ENCODE measurements at places on chromosomes 1 and 21.

GRCh38 chr1:66367369-66367768, 166.6 kb upstream of the SGIP1 start:
- DNase-seq, result no peak

DNA sequence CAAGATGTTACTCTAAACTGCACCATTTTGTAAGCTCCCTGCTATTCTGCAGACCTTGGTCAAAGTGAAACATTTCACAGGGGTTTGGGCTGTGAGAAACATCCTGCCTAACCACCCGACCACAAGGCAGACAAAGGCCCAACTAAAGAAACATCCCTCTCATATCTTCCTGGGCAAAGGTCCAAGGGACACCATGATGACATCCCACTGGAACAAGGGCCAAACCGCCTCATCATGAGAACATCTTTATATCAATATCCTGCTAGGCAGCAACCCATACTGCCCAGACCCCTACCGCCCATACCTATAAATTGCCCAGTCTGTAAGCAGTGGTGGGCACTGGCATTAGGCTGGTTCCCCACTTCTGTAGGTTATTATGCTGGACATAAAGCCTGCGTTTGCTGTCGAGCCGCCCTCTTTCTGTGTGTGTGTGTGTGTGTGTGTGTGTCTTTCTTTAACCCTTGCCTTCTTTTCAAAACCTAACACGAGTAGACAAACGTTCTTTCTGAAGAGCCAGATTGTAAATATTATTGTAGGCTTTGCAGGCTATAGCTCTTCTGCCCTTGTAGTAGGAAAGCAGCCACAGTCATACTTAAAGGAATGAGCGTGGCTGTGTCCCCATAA, 1.0 kb upstream of the PPIE start:
- DNase-seq, result no peak

- no peak for DNase-seq
Observed at GRCh38 chr1:87683196-87683956, 354.7 kb downstream of the LMO4 start.

GRCh38 chr1:55420026-55420425, 204.9 kb upstream of the USP24 start:
- no peak for DNase-seq

DNA sequence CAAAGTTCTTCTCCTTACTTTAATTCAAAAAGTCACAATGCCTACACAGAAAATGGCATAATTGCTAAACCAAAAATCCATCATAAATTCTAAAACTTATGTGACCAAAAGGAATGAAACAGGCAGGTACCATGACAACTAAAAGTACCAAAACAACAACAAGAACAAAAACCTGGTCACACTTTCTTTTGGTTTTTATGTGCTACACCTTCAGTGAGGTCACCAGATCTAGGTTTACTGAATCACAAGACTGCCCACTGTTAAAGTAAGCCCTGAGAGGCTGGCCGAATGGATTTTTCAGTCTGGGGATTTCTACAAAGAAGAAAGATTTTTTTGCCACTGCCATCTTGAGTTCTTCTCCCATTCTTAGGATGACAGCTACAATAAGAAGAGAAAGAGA, 583.0 kb upstream of the PKN2 start:
- DNase-seq, result no peak

DNA sequence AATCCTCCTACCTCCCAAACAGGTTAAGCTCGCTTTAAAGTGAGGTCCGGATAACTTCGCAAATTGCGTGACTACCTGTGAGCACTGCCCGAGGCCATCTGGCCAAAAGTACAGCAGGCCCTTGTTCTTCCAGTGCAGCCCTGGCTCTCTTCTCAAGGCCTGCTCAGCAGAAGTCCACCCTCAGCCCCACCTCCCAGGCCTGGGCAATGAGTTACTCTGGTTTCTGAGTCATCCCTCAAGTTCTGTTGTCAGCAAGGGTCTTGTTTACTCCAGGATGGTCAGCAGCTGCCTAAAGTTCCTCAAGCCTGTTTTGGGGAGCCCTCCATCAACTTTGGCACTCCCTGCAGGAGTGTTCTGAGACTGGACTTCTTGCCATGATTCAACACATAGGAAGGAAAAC, 101.7 kb downstream of the BCAR3 start:
- DNase-seq, result no peak

GRCh38 chr1:37901191-37901892, 42.0 kb upstream of the MTF1 start:
- no peak for DNase-seq

DNA sequence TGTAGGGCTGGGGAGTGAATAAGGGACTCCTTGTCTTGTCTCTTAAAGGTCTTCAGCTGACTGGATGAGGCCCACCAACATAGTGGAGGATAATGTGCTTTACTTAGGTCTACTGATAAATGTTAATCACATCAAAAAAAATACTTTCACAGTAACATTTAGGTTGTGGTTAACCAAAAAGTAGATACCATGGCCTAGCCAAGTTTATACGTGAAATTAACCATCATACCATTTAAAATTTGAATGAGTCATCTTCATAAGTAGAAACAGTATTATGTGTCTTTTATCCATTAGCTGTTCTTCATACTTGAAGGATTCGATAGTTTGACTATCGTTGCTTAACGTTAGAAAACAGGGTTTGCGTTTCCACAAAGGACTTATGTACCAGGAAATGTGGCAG, 80.9 kb downstream of the MTR start:
- DNase-seq, result no peak

DNA sequence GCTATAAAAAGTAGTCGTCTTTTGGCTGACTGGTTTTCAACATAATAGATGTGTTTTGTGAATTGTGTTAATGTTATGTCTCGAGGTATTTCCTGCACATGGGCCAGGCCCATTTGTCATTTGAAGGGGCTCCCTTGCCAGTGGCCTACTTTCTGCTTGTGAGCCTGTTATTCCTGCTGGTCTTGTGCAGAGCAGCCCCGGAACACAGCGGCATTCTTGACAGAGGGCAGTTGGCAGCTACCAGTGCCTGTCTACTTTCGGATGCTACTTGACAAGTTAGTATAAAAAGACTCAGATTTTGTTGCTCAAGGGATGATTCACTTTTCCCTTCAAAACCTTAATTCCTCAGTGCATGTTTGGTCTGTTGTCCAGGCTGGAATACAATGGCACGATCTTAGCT, 28.5 kb downstream of the PGM1 start:
- no peak for DNase-seq

- DNase-seq, result no peak
Observed at GRCh38 chr1:114512595-114513280, 1.7 kb upstream of the TRIM33 start.

DNA sequence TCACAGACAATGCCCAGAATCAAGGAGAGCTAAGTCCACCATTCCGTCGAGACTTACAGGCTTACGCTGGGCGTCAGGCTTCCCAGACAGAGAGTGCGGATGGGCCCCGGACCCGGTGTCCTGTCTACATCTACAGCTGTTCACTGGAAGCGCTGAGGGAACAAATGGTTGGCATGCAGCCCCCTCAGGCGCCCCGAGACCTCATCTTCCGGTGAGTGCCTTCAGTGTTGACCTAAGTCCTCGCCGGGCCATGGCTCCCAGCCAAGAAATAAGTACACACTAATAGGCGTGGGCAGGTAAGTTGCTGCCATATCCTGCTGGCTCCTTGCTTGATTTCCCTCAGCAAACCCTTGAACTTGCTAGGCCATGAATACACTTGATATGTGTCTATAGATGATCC, 26.2 kb downstream of the HYI start:
- no peak for DNase-seq

GRCh38 chr1:221172841-221173240, 293.6 kb downstream of the HLX start:
- no peak for DNase-seq

- DNase-seq, result no peak
Observed at GRCh38 chr21:36909901-36910561, 56.4 kb downstream of the HLCS start.

DNA sequence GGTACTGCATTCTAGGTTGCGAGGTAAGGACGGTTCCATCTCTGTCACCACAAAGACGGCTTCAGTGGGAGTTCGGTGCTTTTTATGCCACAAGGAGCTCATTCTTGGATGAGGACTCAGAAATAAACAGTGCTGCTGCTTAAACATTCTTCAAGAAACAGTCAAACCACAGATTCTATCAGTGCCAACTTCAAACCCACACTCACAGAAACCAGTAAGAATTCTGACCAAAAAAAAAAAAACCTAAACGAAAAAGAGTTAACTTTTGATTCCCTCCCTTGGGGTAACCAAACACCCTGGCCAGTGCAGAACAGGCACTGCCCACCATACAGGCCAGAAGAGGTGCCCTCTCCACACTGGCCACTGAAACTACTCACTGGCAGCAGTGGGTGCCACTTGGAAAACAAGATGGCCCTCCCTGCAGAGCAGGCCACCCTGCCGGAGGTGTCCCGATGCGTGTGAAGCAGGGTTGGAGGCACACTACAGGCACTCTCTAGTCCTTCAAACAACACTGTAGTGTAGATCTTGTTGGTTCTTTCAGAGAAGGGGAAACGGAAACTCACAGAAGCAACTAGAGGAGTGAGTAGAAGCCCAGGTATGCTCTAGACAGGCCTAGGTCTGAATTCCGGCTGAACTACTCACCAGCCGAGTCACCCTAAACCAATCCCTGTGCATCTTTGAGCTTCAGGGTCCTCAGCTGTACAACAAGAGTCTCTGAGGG, 87.3 kb upstream of the TLR5 start:
- DNase-seq, result no peak

DNA sequence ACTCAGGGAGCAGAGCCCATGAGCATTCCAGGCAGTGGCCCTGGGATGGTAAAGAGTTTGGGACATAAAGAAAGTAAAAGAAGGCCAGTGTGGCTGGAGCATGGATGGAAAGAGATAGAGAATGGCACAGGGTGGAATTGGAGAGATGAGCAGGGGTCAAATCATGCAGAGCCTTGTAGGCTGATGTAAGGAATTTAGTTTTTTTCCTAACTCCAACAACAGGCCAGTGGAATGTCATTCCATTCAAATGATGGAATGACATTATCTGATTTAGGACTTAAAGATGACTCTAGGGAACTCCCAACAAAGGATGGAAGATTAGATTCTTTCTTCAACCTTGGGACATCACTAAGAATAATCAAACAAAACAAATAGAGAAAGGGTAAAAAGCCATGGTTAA, 12.8 kb upstream of the S100A2 start:
- no peak for DNase-seq

GRCh38 chr1:175725684-175726083, 17.7 kb downstream of the TNR start:
- DNase-seq, result peak; percentile 39

DNA sequence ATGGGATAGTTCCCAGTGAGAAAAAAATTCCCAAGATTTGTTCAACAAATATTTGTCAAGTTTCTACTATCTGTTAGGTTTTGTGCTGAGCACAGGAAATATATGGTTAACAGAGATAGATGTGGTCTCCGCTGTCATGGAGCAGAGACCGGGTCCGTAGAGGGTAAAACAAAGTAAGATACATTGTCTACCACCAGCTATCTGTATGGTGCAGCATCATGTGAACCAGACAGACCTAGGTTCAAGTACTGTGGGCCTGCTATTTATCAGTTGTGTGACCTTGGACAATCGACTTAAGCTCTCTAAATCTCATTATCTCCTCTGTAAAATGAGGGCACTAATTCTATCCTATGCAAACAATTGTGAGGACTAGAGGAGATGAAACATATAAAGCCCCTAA, 109.8 kb downstream of the DUSP10 start:
- no peak for DNase-seq

GRCh38 chr1:9537863-9538668, 1.2 kb upstream of the SLC25A33 start:
- no peak for DNase-seq

GRCh38 chr1:160520999-160521398, 2.1 kb downstream of the SLAMF6 start:
- no peak for DNase-seq

DNA sequence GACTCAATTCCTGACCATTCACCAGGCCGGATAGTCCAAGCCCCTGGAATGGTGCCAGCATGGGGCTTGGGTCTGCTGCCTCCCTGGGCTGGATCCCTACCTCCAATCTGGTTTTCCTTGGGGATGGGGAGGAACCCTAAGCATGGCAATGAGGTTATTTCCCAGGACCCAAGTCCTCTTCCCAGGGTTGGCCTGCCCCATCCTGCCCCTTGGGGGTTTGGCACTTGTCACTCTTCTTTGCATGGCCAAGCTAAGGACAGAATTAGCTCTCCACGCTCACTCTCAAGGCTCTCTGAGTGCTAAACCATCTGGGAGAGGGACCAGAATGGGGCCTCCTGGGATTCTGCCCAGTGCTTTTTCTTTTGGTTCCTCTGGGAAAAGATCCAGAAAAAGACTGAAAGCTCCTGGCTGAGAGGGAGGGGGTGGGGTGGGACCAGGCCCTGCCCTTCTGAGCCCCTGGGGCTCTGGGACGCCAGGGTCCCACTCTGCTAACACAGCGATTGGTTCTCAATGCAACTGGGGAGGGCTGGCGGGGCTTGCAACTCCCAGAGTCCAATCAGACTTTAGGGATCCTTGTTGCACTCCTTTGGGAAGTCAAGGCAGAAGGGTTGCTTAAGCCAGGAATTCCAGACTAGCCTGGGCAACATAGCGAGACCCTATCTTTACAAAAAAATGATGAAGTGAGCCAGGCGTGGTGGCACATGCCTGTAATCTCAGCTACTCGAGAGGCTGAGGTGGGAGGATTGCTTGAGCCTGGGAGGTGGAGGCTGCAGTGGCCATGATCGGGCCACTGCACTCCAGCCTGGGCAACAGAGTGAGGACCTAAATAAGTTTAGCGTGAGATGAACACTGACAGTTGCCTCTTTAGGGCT, 52.7 kb downstream of the DHRS3 start:
- DNase-seq, result no peak

GRCh38 chr1:27099587-27100334, 55.2 kb downstream of the SLC9A1 start:
- DNase-seq, result no peak

GRCh38 chr1:118717893-118718292, 270.2 kb downstream of the TBX15 start:
- no peak for DNase-seq

- DNase-seq, result no peak
Observed at GRCh38 chr1:41730806-41731205, 187.9 kb downstream of the HIVEP3 start.

DNA sequence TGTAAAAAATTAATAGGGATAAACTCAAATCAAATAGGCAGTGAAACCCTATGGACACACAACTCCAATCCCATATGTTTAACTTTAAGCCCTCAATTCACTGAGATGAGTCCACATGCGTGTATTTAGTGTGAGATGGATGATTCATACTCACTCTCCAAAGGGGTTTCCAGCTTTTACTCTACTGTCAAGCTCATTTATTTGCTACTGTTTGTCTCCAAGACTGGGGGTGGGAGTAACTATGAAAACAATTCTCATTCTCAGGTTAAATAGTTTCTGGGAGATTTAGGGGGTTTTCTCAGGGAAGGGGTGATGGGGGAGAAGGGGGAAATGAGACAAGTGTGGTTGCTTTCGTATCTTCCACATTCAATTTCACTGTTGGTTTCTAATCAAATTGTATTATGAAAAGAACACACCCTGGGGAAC, 2.7 kb downstream of the RAB29 start:
- DNase-seq, result no peak

Measured in iPS DF 6.9 (cell line).